ENCODE measurements at places on chromosomes 7 and 10. TPM values are rescaled to one million over a fixed set of nuclear protein-coding genes. Genes with fewer than 3 reads are reported as not detected.

Gene CCDC71L
- total RNA-seq = 21.5 TPM

Gene TAS2R3
- 6.1 TPM for total RNA-seq

Gene CSTF2T
- total RNA-seq = 21.5 TPM

Gene EEF1AKMT2
- 21.3 TPM for total RNA-seq

Gene HACD1
- 3.0 TPM for total RNA-seq

Gene TMEM176A
- total RNA-seq = 69.7 TPM

Gene HOXA7
- total RNA-seq = 6.2 TPM

Gene ANKRD26
- total RNA-seq = 15.2 TPM

Gene TFPI2
- 4.1 TPM for total RNA-seq

- DNase-seq = no peak
Observed at GRCh38 chr10:49139028-49139845, 5.4 kb upstream of the FAM170B start.

DNA sequence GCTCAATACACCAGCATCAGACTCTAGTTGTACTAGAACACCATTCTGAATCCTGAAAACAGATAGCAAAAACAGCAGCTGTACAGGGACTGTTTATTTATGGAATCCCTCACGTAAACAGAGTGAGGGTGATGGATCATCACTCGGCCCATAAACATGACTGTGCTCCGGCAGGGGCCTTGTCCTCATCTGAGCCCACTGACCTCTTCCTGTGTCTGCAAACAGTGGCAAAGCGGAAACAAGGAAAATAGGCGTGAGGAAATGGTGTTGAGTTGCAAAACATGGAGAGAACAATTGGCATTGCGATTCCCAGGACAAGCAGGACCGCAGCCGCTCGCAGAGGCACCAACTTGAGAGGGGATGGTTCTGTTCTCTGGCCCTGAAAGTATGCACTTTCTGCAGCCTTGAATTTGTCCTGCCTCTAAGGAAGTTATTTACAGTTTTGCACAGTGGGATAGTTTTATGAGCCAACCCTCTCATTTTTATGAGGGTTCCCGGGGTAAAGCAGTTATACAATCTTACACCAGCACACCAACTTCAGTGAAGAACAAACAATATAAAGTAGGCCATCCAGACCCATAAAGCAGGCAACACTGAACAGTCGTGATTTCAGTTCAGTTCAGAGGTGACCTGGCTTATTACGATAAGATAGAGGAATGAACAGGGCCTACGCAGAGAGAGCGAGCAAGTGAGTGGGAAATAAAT lies 248.0 kb upstream of the FZD8 start:
- DNase-seq = no peak

DNA sequence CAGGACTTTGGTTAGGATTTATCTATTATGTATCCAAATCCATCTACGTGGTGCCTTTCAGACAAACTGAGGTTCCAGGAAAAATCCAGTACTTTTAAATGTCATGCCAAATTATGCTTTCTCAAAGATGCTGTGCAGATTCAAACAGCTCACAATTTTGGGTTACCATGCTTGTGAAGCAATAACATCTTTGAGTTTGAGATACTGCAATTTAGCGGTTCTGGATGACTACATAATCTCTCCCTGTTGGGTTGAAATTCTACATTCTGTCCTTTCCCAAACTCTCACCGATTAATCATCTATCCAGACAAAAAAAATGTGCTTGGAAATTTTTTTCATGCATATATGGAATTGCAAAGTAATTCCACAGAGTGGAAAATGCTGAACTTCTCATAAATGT lies 3.5 kb downstream of the RHOBTB1 start:
- DNase-seq = no peak

- DNase-seq = peak; percentile 52
Observed at GRCh38 chr7:149261316-149261828, 624 bp upstream of the ZNF783 start.

DNA sequence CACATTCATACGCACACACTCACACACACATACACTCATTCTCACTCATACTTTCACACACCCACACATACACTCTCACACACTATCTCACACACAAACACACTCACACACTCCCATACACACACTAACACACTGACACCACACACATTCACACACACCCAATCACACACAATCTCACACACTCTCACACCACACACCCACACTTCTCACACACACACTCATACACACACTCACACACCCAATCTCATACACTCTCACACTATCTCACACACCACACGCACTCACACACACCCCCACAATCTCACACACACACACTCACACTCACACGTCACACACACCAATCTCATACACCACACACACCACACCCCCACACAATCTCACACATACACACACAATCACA lies 71.0 kb downstream of the GLRX3 start:
- no peak for DNase-seq

- DNase-seq = no peak
Observed at GRCh38 chr7:42283553-42283952, 46.5 kb upstream of the GLI3 start.

All from sciatic nerve (tissue), 2 donors.